ENCODE measurements at places on chromosomes 3 and 15. TPM values are rescaled to one million over a fixed set of nuclear protein-coding genes. Genes with fewer than 3 reads are reported as not detected.

DNA sequence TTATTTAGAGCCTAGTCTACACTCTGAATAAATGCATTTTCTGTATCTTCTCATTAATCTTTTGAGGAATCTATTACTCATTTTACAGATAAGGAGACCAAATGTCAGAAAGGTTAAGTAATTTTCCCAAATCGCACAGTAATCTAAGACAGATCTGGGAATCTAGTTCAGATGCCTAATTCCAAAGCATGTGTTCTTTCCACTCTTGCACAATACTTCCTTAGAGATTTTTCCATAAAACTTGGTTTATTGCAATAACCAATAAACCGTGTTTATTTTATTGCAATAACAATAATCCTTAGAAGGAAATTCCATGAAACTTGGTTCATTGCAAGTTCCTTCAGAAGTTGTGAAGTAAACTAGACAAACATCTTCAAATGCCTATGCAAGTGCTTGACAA lies 17.4 kb upstream of the COL8A1 start:
- no peak for DNase-seq

DNA sequence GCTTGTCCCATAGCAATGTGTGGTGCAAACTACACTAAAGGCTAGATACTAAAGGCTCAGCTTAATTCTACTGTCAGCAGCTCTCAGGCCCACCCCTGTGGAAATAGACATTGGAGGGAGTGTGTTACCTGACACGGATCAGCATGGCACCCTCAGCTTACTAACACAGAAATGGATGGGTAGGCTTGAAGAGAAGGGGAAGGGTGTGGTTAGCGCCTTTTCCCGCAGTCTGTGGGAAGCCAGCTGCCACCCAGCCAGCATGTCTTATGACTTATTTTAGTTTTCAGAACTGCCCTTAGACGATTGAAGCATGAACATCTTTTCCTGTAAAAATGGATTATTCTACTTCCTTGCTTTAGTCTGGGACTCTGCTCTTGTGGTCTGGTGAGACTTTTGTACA lies 25.8 kb upstream of the ADPGK start:
- DNase-seq: no peak

- DNase-seq: peak; percentile 79
These were observed 560.0 kb upstream of the CFAP20DC start for GRCh38 chr3:59609657-59610348.

GRCh38 chr3:59212128-59212779 lies 162.4 kb upstream of the CFAP20DC start:
- no peak for DNase-seq

The ARHGEF3 gene
- total RNA-seq: 19.0 TPM

- no peak for DNase-seq
These were observed 413.7 kb downstream of the FGF12 start for GRCh38 chr3:192313605-192314004.

The KY gene
- 16.7 TPM for total RNA-seq

GRCh38 chr3:155227141-155227540 lies 66.3 kb downstream of the STRIT1 start:
- no peak for DNase-seq

- DNase-seq: no peak
These were observed 165.5 kb downstream of the NECTIN3 start for GRCh38 chr3:111236836-111237713.

The RNF13 gene
- total RNA-seq: 45.5 TPM

- DNase-seq: no peak
These were observed 181.6 kb upstream of the RORA start for GRCh38 chr15:61410662-61411061.

DNA sequence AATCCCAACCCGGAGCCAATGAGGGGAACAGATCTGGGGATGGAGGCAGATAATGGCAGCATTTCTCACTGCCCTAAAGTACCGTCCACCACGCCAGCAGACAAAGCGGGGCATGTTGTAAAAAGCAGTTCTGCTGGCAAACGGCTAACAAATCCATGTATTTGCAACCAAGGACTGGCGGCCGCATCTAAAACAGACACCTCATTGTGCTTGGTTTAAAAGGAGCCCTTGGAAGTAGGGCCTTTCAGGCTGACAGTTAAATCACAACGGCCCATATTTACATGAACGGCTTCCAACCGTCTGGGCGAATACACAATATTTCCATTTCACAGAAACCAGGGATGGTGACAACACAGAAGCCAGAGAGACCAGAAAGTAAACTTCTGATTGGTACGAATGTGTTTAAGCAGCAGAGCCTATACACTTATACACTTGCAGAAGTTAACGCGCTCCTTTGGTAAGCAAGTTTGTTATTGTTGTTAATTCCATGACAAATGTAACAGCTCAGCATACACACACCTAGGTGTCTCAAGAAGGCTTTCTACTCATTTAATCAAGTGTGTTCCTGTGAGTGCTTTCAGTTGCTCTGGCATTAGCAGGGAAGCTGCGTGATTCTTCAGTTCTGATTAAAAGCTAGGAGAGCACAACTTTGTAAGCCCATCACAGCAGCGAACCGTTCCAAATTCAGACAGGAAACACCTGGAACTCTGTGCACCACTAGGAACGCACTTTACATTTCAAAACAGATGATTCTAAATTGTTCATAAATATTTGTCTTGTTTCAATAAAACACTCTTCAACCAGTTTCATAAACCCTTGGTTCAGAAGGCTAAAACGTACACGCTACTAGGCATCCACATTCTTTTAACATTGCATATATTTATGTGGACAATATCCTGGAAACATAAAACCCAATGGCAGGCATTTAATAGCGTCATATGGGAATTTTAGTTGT lies 112.9 kb downstream of the PDZRN3 start:
- DNase-seq: no peak

DNA sequence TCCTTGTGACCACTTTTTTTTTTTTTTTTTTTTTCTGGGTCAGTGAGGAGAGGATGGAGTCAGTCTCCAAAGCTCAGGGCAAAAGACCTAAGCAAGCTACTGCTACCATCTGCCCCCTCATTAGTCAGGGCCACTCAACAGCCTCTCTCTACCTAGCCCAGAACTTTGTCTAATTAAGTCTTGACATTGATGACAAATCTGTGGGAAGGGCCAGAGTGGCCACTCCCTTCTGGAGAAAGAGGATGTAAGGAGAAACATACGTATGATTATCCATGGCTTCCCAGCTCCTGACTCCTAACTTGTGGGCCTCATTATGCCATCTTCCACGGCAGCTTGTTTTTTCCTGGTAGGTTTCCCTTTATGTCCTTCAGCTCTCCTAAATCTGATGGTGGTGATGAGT lies 37.9 kb downstream of the NR1I2 start:
- DNase-seq: no peak

GRCh38 chr15:70299931-70300869 lies 202.5 kb upstream of the TLE3 start:
- DNase-seq: no peak

DNA sequence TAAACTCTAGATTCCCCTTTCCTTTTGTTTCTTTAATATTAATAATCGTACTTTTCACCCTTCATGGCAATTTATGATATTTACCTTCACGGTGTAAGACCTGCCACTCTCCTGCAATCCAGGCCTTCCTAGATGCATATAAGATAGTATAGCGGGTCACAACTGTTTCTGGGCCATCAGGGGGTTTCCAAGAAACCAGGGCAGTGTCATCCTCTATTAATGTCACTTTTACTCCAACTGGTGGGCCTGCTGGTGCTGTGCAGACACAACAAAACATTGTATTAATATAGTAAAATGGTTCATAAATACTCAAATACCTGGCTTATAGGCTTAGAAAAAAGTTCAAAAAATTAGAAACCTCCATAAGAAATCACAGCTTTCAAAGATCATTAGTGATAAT lies 48.9 kb upstream of the PYGO1 start:
- DNase-seq: no peak

DNA sequence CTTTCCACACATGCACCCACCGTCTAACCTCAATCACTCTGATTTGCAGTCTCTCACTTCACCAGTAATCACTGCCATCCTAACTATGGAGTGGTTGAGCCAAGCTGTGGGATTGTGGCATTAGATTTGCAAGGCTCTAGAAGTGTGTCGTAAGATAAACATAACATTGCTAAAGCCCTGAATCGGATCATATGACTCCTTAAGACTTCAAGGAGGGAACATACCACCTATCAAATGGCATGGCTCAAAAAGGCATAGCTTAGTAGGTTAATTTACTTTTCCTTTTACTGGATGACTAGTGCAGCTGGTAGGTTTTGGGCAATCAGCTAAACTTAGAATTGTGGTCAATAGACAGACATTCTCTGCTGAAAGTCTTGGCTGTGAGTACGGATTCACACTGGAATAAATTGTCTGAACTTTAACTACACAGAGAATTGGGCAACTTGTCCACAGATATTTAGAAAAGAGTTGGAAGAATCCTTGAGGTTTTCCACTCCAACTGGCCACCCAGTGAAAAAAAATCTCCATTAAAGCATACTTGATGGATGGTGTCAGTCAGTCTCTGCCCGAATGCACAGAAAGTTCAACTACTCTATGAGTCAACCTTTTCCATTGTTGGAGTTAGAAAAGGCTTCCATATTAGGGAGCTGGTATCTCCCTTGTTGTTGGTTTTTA lies 476.7 kb upstream of the CBLB start:
- DNase-seq: no peak

The MESP1 gene
- 7.4 TPM for total RNA-seq

GRCh38 chr15:74616366-74616939 lies 817 bp downstream of the CLK3 start:
- peak; percentile 88 for DNase-seq

DNA sequence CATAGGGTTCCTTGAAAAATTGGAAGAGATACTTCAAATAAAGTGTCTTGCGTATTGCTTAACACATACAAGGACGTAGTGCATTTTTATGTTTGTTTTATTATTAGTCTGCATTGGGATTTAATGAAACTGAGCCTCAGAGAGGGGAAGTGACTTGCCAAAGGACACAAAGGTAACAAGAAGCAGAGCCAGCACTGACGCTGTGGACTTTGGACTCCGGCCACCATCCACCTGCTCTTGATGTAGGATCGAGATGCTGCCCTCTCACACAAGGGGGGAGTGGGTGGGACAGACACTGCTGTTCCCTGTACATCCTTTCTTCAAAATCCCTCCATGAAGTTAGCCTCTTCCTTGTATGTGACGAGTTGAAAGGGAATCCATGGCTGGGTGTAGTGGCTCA lies 435.4 kb upstream of the RGMA start:
- no peak for DNase-seq

The ABHD5 gene
- total RNA-seq: 25.4 TPM

DNA sequence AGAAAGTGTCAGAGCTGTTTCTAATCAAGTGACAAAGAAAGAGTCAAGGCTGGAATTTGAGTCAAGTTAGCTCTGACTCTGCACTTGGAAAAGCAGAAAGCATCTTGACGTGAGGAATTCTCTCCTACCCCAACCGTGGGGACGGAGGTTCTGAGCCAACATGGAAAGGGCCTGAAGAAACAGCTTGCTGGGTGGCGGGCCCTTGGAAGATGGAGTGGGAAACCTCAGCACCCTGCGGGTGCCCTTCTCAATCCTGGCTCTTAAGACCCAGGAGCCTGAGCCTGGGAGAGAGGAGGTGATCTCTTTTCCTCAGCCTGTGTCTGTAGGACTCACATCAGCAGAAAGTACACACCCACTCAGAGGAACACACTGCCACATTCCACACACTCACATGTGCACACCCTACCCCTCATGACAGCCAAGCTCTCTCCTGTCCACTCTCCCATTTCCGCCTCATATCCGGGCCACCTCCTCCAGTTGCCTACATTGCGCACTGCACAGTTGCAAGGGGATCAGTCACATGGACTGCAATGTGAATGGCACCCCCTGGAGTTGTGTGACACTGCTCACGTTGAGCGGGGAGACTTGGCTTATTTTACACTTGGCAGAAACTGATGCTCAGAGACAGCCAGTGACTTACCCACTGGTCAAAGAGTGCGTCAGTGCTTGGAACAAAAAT lies 101.5 kb upstream of the SLC6A6 start:
- no peak for DNase-seq

DNA sequence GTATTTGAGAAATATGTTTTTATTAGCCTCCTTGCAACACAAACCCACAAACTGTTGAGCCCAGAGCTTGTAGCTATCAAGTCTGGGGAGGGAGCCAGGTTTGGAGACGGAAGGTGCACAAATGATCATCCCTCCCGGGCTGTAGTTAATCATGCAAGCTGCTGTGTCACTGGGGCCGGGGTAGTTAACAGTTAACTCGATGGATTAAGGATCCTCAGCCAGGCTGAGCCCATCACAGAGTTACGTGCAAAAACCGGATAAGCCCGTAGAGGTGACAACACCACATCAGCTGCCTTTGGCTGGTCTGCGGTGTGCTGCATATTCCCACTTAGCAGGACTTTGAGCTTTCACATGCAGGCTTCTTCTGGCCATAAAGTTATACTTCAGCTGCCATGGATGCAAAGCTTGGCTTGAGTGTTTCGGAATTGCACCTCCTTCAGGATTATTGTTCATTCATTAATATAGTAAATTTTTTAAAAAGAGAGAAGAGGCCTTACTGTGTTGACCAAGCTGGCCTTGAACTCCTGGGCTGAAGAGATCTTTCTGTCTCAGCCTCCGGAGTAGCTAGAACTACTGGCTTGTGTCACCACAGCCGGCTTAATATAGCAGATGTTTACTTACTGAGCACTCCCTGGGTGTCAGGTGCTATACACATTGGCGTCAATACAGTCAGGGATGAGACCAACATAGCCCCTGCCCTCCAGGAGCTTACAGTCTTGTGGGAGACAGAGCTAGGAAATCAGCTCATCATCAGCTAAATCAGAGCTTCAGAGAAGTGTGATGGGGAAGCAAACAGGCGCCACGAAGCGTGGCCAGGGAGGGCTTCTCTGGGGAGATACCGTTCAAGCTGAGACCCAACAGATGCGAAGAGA lies 226.8 kb upstream of the BHLHE40 start:
- no peak for DNase-seq

- no peak for DNase-seq
These were observed 197.6 kb upstream of the CFAP20DC start for GRCh38 chr3:59247402-59247841.

GRCh38 chr3:160801386-160802118 lies 45.5 kb downstream of the PPM1L start:
- DNase-seq: peak; percentile 62

DNA sequence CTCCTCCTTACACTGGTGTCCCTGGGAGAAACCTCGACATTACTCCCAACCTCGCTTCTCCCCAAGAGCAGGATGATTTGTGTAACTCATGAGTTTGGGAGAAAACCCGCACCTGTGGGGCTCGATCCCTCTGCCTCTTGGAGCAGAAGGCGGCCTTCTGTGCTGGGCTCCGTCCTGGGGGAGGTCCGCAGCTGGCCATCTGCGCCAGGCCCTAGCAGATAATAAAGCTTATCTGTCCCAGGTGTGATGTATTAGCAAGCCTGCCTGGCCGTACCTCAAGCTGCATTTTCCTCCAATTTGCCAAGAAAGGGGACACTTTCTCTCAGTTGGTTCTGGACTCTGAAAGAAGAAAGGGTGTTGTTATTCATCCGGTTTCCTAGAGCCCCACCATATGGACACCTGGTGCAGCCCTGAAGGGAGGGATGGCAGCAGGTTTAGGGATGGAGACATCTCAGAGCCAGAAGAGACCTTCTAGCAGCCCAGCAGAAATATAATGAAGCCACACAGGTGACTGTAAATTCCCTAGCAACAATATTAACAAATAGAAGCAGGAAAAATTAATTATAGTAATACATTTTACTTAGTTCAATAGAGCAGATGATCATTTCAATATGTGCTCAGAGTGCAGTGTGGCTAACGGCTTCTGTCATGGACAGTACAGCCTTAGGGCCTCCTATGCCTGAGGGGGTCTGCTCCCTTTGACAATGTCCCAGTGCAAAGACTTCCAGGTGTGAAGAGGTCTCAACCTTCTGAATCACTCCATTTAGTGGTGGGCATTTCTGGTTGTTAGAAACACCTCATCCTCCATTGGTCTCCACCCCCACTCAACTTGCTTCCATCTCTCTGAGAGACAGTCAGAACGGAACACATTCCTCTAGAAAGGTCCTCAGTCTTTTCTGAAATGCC lies 94.8 kb downstream of the CPN2 start:
- DNase-seq: no peak

- peak; percentile 87 for DNase-seq
These were observed 6.7 kb upstream of the PSTPIP1 start for GRCh38 chr15:76987896-76988860.

Measured in Right ventricle myocardium inferior (tissue), 1 donor.